ENCODE measurements at places on chromosomes 11 and 22.

GRCh38 chr11:17979770-17980371 lies 33.0 kb downstream of the SERGEF start:
- no peaks in the 10 kb centered on the region for H3K27me3 ChIP-seq
- no peak overlapping the region for H3K27ac ChIP-seq
- no peak for DNase-seq
- H3K4me1 ChIP-seq = no peaks in the 10 kb centered on the region
- H3K36me3 ChIP-seq = peaks cover 5% of the 10 kb centered on the region
- no peak overlapping the region for H3K4me3 ChIP-seq

DNA sequence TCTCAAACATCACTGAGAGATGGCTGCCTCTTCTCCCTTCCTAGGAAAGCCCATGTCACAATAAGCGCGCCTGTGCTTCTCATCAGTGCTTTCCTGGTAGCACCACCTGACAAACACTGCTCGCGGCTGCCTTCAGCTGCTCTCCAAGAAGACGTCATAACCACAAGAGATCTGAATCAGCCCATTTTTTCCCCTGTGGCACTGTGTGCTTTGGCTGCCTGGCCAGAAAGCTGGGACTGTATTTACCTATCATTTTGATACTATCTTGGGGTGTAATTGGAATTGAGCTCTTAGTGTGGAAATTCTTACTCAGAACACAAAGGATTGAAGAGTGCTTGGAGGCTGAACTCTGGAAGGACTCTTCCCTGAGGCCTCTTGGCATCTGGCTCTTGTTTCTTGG lies 50.3 kb upstream of the EHF start:
- DNase-seq = no peak
- no peak overlapping the region for H3K27ac ChIP-seq
- peaks cover 2% of the 10 kb centered on the region for H3K27me3 ChIP-seq
- H3K4me1 ChIP-seq = no peaks in the 10 kb centered on the region

DNA sequence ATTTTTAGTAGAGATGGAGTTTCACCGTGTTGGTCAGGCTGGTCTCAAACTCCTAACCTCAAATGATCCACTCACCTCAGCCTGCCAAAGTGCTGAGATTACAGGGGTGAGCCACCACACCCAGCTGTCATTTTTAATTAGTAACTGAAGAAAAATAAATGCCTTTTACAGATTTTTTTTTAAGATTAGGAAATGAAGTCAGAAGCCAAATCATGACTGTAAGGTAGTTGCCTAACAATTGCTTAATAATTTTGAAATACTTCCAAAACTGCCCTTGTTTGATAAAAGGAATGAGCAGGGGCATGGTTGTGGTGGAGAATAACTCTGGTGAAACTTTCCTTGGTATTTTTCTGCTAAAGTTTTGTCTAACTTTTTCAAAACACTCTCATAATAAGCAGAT lies 98.9 kb upstream of the SLC5A12 start:
- no peak overlapping the region for H3K4me3 ChIP-seq
- H3K27ac ChIP-seq = no peak overlapping the region
- H3K4me1 ChIP-seq = no peaks in the 10 kb centered on the region

DNA sequence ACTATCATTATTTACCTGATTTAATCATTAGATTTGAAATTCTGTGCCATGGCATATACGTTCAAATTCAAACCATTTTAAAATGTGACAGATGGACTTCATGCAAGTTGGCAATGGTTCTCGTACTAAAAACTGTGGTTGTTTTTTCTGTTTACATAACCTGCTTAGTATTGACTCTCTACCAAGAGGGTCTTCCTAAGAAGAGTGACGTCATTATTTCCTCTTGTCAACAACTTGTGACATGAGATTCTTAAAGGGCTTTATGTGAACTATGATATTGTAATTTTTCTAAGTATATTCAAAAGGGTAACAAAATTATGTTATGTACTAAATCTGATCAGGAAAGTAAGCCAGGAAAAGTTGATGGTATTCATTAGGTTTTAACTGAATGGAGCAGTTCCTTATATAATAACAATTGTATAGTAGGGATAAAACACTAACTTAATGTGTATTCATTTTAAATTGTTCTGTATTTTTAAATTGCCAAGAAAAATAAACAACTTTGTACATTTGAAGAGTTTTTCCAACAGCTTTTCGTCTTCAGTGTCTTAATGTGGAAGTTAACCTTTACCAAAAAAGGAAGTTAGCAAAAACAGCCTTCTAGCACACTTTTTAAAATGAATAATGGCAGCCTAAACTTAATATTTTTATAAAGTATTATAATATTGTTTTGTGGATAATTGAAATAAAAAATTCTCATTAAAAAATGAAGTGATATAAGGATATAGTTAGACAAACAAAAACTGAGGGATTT lies 87.0 kb downstream of the GRK3 start:
- no peaks in the 10 kb centered on the region for H3K27me3 ChIP-seq
- no peaks in the 10 kb centered on the region for H3K4me1 ChIP-seq
- H3K27ac ChIP-seq = no peak overlapping the region
- no peak for DNase-seq

Measured in left lung (tissue), 14 donors.